GOT3 (cell line): ENCODE measurements at places on chromosomes 2 and 18.

- DNase-seq = no peak
Measured at GRCh38 chr2:189236066-189236465, 56.5 kb upstream of the COL5A2 start.

- DNase-seq = no peak
Measured at GRCh38 chr2:81589406-81589805, 1284.9 kb upstream of the LRRTM1 start.

DNA sequence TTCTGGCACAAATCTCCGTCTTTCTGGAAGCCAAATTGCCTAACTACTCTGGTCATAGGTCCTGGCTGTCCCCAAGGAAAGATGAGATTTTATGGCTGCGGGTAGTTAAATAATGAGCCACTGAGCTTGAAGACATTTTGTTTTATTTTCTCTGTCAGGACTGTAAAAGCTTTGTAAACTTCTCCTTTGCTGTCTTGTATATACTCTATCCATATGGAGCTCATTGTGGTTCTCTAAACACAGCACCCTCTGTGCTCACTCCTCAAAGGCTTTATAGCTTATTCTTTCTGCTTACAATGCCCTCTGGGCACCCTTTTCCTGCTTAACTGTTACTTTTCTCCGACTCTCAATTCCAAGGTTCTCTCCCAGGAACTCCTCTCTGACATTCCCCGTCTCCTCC lies 209.1 kb downstream of the CMPK2 start:
- DNase-seq = no peak

- DNase-seq = no peak
Measured at GRCh38 chr2:220101980-220102379, 474.6 kb downstream of the SLC4A3 start.

DNA sequence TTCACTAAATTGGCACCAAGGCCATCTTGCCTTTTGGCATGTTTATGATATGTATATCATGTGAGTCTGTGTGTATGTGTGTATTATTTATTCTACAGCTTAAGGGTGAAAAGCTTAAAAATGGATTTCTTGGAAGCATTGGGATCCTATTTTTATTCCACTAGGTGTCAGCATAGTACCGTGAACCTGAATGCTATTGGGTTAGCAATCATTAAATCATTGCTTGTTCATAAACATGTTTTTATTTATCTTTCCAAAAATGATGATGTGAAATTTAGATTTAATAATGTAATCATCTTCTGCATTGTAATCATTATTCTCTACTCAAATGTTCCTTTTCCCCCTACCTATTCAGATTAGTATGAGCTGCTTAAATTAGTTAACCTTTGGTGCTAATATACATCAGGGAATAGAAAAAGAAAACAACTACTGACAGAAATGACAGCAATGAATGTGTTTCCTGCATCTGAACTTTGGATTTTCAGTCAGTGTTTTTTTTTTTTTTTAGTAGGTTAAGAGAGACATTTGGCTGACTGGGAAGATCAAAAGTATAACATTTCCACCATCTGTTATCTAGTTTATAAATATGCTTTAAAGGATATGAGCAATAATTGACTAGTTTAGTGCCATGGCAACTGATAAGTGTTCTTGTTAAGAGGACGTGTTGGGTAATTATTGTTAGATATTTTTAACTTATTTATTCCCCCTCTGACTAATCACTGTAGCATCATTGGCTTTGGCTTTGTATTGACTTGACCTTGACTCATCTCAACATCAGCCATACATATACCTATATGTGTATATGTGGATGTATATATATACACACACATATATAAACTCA lies 14.1 kb upstream of the ZSWIM2 start:
- DNase-seq = no peak

GRCh38 chr2:237128026-237128703 lies 42.5 kb downstream of the COPS8 start:
- DNase-seq = peak; percentile 82

DNA sequence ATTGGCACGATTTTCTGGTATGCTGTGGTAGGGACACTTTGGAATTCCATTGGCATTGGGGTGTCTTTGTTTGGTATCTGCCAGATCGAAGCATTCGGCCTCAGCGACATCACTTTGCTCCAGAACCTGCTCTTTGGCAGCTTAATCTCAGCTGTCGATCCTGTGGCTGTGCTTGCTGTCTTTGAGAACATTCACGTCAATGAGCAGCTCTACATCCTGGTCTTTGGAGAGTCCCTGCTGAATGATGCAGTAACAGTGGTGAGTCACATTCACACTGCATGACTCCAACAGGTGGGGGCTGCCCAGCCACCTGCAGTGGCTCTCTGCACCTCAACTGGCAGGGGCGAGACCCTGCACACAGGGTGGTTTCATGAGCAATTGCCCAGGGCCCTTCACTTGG lies 38.4 kb downstream of the SLC9A2 start:
- no peak for DNase-seq

DNA sequence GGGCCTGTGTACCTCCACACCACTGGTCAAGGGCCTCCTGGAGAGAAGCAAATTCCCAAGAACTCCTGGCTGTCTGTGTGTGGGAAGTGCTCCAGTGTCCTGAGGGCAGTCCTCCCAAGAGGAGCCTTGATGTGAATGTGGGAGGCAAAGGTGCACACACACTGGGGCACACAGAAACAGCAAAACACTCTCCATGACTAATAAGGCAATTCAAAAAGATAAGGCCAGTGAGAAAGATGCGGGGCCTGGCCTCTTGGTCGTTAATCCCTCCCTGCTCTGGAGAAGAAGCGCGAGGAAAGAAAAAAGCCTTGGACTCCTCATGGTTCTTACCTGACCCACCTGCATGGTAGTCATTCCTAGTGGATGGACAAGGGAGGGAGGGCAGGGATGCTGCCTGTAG lies 373.2 kb downstream of the SLC4A3 start:
- no peak for DNase-seq

- DNase-seq = no peak
Measured at GRCh38 chr18:63234432-63234831, 85.1 kb downstream of the BCL2 start.

DNA sequence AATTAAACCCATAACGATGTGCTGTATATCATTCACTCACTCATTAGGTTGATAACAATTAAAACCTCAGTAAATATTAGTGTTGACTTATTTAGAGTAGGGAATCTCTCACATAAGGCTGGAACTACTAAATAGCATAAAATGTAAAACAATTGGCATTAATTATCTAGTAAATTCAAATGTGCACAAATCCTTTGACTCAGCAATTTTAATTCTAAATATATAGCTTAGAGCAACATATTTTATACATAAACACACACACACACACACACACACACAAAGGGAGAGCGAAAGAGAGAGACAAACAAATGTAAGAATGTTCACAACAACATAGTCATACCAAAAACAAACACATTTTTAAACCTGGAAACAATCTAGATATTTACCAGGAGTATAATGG lies 443.1 kb upstream of the KCNH7 start:
- DNase-seq = no peak

GRCh38 chr2:119838179-119838578 lies 78.5 kb downstream of the PTPN4 start:
- no peak for DNase-seq

DNA sequence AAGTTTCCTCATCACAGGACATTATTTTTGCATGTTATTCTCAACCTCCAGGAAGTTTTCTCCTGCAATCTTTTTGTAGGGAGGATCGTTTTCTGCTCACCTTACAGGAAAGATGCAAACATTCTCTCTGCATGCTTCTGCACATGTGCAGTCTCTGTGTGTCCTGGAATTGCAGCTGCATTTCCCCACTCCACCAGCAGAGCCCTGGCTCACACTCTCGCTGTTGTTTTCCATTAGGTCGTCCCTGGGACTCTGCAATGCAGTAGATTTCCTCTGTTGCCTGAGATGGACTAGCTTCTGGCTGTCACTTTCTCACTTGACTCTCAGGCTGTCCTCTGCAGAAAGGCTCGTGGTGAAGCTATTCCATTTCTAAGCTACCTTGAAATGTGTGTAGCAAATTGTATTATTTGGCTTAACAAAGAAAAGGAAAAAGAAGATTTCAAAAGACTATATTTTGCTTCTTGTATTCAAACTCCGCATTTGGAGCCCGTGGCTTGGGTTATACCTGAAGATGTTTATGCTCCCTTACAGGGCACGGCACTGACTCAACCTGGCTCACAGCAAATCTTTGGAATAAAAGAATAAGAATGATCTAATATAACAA lies 346.7 kb downstream of the RAD51AP2 start:
- DNase-seq = no peak

DNA sequence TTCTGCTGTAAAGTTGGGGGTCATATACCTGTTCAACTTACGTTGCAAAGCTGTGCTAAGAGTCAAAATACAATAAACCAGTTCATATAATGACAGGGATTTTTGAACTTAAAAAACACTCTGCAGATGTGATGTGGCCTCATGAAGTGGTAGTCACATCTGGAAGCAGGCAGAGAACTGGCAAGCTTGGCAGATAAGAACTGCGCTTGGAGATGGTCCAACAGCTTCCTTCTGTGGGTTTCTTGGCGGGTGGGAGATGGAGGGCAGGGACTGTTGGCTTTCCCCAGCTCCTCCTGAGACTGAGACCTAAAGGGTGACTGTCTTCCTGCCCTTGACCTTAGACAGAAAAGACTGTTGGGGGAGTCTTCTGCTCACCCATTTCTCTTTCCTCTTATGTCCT lies 140.4 kb downstream of the CTIF start:
- no peak for DNase-seq

DNA sequence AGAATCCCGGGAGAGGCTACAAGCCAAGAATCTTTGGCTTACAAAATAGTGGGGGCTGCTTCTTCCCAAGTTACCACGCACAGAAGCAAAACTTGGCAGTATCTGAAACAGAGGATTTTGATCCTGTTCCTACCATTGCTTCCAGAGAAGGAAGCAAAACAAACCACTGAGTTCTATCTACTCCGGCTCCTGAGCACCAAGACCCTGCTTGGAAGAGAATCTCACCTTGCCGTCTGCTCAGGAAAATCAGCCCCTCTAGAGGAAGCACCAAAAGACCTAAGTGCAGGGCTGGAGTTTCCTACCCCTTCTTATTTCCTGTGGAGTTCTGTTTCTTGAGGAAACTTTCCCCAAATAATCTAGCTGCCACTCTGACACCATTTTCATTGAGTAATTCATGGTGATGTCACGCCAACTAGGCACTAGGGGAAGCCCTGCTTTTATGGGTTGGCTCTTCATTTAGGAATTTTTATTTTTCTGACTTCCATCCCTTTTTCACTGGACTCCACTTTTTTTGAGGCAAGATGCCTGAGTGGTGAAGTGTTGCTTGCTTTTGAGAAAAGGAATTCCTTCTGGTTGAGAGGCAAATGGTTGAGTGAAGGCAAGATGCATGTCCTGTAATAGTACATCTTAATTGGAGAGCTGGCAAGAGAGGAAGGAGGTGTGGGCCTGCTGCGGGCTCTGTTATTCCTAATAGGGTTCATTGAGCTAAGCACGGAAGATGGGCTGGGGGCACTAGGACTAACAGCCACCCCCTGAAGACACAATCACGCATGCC lies 36.8 kb upstream of the EML4 start:
- no peak for DNase-seq

DNA sequence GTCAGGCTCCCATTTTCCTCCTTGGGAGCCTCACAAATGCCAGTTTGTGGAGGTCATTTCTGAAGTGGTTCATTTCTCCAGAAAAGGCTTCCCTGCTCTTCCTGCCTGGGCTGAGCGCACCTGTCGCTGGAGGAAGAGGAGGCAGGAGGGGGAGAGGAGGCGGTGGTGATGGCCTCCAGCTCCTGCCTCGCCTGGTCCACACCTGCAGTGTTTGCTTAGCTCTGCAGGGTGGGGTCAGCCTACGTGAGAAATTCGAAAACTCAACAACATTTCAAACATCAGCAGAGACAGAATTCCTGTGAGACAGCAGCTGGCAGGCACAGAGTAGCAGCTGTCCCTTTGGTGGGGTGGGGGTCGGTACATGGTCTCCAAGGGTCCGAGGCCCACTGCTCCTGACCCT lies 7.9 kb downstream of the IMPA2 start:
- no peak for DNase-seq

- DNase-seq = no peak
Measured at GRCh38 chr2:16148632-16149348, 208.4 kb downstream of the MYCN start.

GRCh38 chr2:54535599-54536195 lies 79.6 kb downstream of the SPTBN1 start:
- no peak for DNase-seq
